ENCODE measurements at places on chromosomes 13 and 19.

DNA sequence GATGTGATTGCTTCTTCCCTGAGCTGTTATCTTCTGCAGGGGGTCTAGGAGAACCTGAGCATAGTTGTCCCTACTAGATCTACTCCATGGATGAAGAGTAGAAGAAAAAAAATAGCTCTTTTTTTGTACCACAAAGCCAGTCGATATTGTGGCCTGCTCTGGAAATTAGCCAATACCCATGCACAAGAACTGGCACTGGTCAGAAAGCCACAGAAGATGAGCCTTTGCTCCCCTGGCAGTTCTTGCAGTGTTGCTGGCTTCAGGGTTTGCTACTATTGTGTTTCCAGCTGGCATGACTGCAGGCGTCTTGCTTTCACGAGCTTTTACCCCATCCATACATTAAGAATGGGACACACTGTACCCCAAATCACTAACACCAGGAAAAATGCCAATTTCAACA, 547.7 kb upstream of the KLF12 start:
- DNase-seq = no peak

- DNase-seq = no peak
Measured at GRCh38 chr19:10543059-10543419, 665 bp upstream of the ATG4D start.

- no peak for DNase-seq
Measured at GRCh38 chr13:41791056-41791455, 169.9 kb downstream of the VWA8 start.

DNA sequence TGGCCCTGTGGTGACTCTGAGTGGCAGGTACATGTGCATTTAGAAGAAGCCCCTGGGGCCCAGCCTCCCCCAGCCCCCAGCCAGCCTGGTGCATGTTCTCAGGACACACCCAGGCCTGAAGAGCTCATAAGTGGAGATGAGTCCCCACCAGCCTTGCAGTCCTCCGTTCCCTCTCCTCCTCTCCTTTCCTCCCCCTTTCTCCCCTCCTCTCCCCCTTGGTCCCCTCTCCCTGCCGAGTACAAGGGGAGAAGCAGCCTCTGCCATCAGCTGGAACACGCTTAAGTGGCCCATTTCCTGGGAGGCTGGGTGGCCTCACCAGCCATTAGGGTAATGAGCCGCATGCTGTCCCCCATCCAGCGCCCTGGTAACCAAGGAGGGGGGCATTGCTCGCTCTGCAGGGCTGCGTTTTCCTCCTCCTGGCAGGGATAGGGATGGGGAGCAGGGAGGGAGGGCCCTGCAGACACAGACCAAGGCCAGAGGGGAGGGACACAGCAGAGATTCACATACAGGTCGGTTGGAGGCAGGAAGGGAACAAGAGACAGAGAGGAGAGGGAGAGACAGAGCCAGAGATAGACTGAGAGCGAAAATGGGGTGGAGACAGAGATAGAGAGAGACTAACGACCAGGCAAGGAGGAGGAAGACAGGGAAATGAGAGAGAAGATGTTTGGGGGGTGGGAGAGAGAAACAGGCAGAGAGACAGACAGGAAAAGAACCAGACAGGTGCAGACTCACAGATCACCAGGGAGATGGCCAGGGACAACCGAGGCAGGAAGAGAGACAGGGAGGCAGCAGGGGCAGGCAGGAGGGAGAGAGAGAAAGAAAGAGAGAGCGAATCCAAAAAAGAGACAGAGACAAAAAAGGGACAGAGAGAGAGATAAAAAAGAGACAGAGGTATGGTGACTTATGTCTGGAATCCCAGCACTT, 19.3 kb upstream of the DPP9 start:
- no peak for DNase-seq

DNA sequence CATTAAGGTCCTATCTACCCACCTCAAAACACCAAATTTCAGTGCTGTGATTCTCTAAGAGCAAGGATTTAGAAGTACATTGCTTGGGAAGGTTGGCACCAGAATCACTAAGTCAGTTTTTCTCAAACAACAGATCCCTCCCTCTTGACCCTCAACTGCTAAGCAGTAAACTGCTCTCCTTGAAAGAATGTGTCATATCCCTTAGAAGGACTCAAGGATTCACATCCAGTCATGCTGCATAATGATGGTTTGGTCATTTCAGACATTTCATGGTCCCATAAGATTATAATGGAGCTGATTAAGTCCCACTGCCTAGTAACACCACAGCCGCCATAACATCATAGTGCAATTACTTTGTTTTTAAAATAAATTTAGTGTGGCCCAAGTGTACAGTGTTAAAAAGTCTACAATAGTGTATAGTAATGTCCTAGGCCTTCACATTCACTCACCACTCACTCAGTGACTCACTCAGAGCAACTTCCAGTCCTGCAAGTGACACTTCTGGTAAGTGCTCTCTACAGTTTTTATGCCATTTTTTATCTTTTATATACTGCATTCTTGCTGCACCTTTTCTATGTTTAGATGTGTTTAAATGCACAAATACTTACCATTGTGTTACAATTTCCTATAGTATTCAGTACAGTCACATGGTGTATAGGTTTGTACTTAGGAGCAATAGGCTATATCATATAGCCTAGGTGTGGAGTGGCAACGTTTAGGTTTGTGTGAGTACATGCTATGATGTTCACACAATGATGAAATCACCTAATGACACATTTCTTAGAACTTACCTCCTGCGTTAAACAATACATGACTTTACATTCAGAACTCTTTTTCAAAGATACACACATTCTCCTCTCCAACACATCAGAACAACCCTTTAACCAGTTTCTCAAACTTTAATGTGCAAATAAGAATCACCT, 15.7 kb upstream of the CCDC169 start:
- no peak for DNase-seq

DNA sequence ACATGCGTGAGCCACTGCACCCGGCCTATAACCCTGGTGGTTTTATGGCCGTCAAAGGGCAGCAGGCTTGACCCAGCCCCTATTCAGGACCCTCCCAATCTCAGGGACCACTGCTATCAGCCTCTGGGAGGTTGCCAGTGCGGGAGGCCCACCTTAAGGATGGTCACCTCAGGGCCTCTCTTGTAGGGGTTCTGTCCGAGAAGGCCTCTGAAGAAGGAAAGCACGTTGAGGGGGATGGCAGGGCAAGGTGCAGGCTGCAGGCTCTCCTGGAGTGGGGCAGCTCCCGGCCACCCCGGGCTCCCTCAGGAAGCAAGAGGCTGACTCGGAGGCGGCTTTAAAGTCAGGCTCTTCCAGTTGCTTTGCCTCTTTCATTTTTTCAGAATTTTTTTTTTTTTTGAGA, 6.0 kb upstream of the GRTP1 start:
- no peak for DNase-seq

DNA sequence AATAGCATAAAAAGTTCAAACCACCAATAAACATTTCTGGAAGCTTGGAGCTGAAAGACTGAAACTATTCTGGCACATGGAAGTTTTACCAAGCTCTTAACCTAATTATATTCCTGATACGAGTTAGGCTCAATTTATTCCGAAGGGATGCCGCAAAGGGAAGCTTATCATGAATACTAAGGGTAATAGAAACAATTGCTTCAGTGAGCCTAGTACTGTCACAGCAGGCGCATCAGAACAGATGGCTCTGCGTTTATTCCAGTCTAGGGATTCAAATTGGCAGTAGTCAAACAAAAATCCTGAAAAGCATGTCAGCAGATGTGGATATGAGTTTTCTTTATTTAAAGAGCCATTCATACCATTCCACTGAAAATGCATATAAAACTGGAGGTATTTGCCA, 779.5 kb downstream of the GPC5 start:
- no peak for DNase-seq

DNA sequence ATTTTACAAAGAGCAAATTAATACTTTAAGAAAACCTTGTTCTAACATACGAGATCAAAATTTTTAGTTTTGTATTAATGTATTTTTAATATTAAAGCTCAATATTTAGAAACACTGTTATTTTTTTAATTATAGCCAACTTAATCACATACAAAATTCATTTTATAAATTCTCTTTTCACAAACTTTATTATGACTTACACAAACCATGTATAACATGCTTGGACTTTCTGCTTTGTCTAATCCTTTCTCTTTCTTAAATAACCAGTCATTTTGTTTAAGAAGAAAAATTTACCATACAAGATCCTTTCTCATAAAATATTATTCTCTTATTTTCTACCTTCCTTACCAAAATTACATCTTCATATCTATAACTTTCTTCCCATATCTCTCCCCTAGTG, 62.2 kb downstream of the CYSLTR2 start:
- DNase-seq = no peak

DNA sequence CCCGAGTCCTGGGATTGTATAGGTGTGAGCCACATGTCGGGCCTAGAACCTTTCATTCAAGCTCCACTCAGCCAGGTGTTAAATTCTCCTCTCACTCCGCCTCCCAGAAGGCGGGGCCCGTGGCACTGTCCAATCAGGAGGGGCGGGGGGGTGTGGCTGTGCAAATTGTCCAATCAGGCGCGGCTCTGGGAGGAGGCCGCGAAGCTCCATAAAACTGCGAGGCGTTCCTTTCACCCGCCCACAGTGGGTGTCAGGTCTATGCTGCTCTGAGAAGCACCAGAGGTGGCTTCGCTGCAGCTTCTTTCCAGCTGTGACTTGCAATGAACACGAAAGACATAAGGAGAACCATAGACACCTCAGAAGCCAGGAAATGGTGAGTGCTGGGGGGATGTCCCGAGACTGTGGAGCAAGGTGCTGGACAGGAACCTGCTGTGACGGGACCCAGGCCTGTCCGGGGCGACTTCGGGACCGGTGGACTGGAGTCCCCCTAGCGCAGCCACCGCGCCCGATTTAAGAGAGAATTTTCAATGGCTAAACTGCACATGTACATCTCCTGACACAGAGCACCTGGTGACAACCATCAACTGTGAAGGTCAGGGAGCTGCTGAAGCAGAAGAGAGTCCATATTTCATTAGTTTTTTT, 3.0 kb upstream of the ZNF136 start:
- DNase-seq = no peak

DNA sequence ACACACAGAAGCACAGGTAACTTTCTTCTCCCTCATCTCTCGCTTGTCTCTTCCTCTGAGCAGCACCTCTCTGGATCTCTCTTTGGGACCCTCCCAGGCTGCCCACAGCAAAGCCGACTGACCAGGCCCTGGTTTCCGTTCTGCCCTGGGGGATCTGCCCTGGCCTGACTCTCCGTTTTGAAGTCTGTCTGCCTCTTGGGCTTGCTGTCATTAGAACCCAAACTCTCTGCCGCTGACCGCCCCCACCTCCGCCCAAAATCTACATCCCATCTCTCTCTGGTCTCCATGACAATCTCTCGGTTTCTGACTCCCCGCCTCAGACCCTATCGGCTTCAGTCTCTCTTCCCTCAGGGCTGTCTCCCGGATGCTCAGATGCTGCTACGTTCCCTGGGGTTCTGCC, 6.9 kb downstream of the KCNC3 start:
- no peak for DNase-seq

- no peak for DNase-seq
Measured at GRCh38 chr19:49985871-49986270, 24.9 kb upstream of the SIGLEC11 start.

- DNase-seq = no peak
Measured at GRCh38 chr13:101739382-101740178, 287.1 kb downstream of the ITGBL1 start.

- no peak for DNase-seq
Measured at GRCh38 chr19:1811942-1812425, at the start of gene ATP8B3. Gene ATP8B3, minus strand, starts transcription at chr19:1812276. Its CDS starts 540 bp downstream, at chr19:1811736.

- DNase-seq = no peak
Measured at GRCh38 chr19:15318241-15318691, 14.1 kb downstream of the BRD4 start.

GRCh38 chr19:2468596-2468995, 7.3 kb upstream of the GADD45B start:
- DNase-seq = no peak

- no peak for DNase-seq
Measured at GRCh38 chr13:22055259-22055658, 384.4 kb downstream of the FGF9 start.

GRCh38 chr19:56710437-56710836, 38.9 kb upstream of the ZNF835 start:
- DNase-seq = no peak

Data from stimulated activated CD8-positive, alpha-beta memory T cell treated with anti-CD3 and anti-CD28 coated beads, Interleukin-7, amount 100 ng/mL, for 1 hour (primary cell).